ENCODE measurements at places on chromosomes 7 and 10. TPM values are rescaled to one million over a fixed set of nuclear protein-coding genes. Genes with fewer than 3 reads are reported as not detected.

DNA sequence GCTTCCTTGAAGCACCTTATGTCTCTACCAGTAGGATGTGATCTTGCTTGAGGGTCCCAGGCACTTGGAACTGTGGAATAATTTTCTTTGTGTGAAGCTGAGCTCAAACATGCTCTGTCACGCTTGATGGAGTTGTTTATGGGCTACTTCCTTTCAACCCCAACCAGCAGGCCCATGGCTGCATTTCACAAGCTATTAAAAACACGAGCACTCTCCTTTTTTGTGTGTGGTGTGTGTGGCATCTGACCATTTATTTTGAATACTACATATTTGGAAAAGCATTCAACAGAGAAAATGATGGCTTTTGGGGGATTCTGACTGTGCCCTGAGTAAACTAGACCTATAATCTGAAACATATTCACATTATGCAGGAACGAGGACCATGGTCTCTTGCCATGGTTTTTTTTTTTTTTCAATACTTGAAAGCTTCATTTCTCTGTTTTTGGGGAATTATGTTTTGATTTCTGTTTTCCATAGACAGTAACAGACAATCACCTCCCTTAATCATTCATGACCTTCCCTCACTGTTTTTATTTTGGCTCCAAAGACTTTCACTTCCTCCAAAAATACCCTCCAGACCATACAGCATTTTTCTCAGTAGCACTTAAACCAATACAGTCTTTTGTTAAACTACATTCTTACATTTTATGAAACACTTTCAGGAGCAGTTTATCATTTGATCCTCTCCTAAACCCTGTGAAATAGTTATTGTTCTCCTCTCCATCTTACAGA lies 233.6 kb upstream of the BMPER start:
- no peak for DNase-seq

- DNase-seq = no peak
Observed at GRCh38 chr10:117635826-117636225, 93.3 kb downstream of the EMX2 start.

Gene NKX2-3
- total RNA-seq = 0.11 TPM

GRCh38 chr10:13001041-13001886 lies at the start of gene CCDC3:
TSS of gene CCDC3 (minus strand) at chr10:13001713. CDS start at chr10:13001570, 143 bp downstream.
- DNase-seq = no peak

- DNase-seq = no peak
Observed at GRCh38 chr10:29784175-29784773, 149.5 kb upstream of the SVIL start.

Gene ACHE
- total RNA-seq = 4.0 TPM

- no peak for DNase-seq
Observed at GRCh38 chr10:113027574-113028455, 77.8 kb downstream of the TCF7L2 start.

Gene RASSF4
- total RNA-seq = 12.2 TPM

- DNase-seq = no peak
Observed at GRCh38 chr10:58280477-58280876, 11.5 kb downstream of the CISD1 start.

Gene GIMAP6
- total RNA-seq = 29.5 TPM

DNA sequence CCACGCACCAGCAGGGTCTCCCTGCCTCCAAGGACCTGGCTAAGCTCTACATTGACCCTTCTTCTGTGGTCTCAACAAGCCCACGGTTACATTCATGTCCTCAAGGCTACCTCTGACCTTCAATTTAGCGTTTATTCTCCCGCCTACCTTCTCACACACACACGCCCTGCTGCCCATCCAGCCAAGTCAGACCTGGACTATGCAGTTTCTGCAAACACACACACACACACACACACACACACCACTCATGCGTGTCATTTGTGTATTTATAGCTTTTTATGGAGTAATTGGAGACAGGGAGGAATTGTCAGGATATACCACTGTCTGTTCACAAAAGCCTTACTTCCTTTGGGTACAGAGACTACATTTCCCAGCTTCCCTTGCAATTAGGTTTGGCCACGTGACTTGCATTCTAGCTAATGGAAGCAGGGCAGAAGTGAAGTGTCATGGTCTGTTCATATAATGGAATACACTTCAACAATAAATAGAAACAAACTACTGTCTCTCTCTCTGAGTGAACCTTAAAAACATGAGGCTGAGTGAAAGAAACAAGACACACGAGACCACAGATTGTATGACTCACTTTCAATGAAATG lies 53.8 kb upstream of the CPXM2 start:
- DNase-seq = no peak

GRCh38 chr10:42367532-42368230 lies 270.7 kb downstream of the ZNF33B start:
- peak; percentile 84 for DNase-seq

DNA sequence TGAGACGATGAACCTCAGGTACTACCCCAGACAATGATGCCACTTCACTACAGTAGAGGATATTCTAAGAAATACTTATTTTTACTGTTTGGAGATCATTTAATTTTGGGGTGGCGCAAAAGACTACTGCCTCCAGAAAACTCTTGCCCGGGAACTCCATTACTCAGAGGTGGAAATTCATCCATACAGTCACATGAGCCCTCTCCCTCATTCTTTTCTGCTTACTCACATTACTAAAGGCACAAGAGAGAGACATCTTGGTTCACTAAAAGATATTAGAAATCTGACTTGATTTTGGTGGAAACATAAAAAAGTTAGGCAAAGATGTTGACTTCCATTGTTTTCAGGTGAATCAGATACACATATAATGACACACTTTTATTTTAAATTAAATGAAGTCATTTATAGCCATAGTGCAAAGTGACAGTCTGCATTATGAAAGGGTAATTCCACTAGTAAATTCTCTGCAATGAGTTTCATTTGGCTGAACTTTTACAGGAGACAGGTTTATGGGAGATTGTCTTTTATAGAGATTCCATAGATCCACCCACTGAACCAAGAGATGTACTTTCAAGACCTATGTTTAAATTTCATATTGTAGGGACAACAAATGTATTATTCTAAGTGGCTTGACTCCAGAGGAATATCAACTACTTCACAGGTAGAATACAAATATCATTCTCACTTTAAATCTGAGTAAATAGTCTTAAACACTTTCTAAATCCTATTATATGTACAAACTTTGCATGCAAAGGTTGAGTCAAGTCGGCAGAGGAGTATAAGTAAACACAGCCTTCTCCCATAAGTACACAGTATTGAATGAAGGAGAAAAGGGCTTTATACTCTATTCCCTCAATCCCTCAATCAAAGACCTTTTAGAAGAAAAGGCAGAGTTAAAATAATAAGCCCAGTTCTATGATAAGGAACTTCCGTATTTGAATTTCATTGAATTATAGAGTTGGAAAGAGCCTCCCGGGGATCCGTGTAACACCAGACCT lies 18.8 kb downstream of the NEBL start:
- DNase-seq = peak; percentile 23

- no peak for DNase-seq
Observed at GRCh38 chr10:71436268-71437125, 39.8 kb downstream of the CDH23 start.

- DNase-seq = no peak
Observed at GRCh38 chr7:10802526-10802925, 171.1 kb upstream of the PHF14 start.

- DNase-seq = no peak
Observed at GRCh38 chr10:69415951-69416350, 767 bp downstream of the TACR2 start.
